ENCODE measurements at places on chromosomes 13 and 19.

- DNase-seq, result no peak
These were observed 509.0 kb upstream of the MIR17HG start for GRCh38 chr13:90838317-90838960.

GRCh38 chr19:38266981-38267597, 2.7 kb downstream of the SPINT2 start:
- DNase-seq, result no peak

DNA sequence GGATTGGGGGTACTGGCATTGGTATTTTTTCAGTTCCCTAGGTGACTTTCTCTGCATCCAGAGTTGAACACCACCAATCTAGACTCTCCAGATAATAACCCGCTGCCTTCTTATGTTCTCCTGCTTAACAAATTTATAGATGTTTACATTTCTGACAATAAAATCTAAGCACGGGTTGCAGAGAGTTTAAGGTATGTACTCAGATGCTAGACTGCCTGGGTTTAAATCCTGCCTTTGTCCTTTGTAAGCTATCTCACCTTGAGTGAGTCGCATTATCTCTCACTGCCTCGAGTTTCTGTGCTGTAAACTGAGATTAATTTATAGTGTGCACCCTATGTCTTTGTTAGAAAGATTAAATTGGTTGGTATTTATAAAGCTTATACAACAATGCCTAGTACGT, 131.4 kb upstream of the ARGLU1 start:
- DNase-seq, result no peak

DNA sequence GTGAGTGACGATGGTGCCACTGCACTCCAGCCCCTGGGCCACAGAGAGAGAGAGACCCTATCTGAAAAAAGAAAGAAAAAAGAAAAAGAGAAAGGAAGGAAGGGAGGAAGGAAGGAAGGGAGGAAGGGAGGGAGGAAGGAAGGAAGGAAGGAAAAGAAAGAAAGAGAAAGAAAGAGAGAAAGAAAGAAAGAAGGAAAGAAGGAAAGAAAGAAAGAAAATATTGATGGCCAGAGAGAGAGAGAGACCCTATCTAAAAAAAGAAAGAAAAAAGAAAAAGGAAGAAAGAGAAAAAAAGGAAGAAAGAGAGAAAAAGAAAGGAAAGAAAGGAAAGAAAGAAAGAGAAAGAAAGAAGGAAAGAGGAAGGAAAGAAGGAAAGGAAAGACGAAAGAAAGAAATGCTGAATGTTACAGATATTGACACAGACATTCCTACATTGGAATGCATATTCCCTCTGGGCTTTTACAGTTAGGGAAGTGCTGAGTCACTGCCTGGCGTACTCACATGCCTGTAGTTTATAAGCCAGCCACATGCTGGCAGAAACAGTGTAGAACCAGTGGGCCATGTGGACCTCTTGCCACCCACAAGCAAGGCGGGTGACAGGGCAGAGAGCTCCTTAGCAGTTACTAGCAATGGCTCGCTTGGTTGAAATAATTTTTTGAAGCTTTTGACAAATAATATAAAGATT, 34.6 kb upstream of the SLC46A3 start:
- DNase-seq, result peak; percentile 35

- no peak for DNase-seq
These were observed 5.9 kb downstream of the B3GNT8 start for GRCh38 chr19:41421314-41421713.

GRCh38 chr19:38185562-38185961, 38.5 kb downstream of the DPF1 start:
- no peak for DNase-seq

GRCh38 chr13:87453244-87453643, 217.9 kb upstream of the SLITRK5 start:
- no peak for DNase-seq

GRCh38 chr13:113551081-113552000, 33.2 kb upstream of the TFDP1 start:
- no peak for DNase-seq

DNA sequence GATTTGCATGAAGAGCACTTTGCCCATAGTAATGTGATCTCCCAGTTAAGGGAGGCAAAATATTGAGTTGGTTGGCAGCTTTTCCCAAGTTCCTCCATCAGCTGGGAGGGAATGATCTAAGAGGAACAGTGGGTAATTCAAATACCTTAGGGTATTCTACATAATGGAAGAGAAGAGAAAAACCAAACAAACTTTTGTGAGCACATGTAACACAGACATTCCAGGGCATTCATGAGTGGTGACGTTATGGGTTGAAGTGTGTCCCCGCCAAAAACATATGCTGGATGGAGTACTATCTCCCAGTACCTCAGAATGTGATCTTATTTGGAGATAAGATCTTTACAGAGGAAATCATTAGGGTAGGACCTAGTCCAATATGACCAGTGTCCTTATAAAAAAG, 220.1 kb downstream of the FOXO1 start:
- DNase-seq, result no peak

DNA sequence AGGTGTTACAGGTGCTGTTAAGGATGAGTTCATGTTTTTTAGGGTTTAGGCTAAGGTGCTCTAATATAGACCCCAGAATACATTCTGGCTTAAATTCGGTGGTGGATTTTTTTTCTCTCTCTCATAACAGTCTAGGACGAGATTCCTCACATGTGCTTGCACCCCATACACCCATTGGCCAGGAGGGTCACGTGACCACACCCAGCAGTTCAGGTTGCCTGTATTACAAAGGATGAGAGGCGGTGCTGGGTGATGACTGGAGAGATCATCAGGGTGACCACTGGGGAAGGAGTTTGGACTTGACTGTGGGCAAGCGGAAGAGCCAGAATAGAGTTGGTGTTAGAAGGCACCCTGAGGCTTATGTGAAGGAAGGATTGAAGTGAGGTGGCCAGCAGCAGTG, 27.7 kb downstream of the PPP2R1A start:
- no peak for DNase-seq

- DNase-seq, result no peak
These were observed 70.2 kb upstream of the XPO4 start for GRCh38 chr13:20972731-20973130.

DNA sequence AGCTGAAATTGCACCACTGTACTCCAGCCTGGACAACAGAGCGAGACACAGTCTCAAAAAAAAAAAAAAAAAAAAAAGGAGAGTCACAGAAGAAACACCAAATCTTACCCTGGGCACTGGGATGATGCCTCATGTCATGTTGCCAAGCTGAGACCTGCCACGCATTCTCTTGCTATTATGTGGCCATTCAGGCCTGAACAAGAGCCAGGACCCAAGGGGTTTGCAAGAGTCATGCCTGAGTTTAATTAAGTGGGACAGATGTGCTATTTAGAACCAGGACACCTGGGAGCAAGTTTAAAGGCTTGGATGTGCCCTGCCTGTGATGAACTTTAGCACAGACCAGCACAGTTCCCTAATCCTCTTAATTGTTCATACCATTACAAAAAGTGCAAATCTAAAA, 9.8 kb downstream of the PNMA8A start:
- DNase-seq, result peak; percentile 29

Measured in DMS 273 treated with DMSO at 0.1 percent for 48 hours (cell line).